ENCODE measurements at places on chromosomes 6 and 20.

DNA sequence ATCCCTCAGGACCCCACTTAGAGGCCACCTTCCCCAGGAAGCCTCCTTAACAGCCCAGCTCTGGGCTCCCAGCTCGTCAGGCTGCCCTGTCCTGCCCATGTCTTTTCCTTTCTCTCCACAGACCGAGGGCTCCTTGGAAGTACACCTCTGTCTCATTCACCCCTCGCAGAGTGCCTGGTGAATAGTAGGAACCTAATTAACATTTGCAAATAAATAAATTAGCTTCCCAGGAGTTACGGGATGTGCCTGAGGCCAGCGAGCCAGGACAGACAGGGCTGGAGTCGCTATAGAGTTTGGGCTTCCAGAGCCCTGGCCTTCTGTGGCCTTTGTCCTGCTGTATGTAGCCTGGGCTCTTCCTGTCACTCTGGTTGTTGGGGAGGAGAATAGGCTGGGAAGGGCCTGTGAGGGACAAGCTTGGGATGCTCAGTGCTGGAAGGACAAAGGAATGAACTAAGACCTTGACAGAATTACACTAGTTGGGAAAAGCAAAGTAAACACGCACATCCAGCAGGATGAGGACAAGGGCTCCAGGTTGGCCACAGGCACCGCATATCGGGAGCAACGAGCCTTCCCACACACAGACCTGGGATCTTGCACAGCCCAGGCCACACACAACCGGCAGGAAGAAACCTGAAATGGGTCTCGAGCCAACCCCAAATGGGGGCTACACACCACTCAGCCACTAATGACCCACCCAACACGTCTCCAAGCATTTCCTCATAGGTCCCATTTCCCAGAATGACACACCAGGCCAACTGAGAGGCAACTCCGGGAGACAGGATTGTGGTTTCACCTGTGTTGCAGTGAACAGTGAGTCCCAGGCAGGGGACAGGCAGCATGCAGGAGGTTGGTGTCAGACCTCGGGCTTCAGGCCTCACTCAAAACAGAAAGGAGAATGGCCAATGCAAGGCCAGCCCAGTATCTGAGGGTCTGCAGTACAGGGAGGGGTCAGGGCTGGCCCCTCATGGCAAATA lies 9.7 kb downstream of the MAP1LC3A start:
- DNase-seq, result no peak

DNA sequence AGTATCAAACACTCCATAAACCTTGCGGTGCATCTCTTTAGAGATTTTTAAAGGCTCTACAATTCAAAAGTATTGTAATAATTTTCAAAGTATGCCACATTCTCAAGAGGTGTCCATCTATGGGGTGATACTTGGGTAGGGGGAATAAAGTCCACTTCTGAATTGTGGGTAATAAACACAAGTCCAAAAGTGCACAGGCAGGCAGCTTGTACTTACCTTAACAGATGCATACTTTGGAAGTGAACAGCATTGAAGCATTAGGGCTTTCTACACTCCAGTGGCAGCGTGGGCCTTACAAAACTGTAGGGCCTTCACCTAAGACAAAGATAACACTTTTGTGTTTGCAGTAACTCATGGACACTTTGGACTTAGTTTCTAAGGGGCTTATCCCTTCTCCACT lies 58.6 kb downstream of the AIG1 start:
- no peak for DNase-seq

- no peak for DNase-seq
Measured at GRCh38 chr6:101758368-101758767, 364.9 kb downstream of the GRIK2 start.

- no peak for DNase-seq
Measured at GRCh38 chr6:170290296-170291128, at the start of gene DLL1. DLL1 (minus strand) TSS chr6:170291078; CDS start chr6:170290139, 939 bp downstream.

DNA sequence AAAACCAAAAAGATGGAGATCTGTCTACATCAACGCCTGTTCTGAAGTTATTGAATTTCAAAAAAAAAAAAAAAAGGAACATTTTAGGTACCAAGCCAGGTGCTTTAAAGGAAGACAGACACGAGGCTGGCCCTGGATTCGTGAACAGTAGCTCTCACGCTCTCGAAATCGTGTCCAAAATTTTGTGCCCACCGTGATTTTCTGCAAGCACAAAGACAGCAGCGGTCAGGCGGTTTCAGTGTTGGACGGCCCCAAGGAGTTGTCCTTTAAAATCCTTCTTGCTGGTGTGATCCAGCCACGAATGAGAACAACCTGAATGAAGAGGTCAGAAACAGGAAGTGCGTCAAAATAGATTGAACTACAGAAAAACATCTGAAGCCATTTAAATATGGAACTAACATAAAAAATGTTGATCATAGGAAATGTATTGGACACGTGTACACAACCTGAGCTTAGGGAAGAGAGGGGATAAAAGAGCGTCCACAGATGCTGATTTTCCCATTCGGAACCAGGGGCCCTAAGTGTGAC lies 78.2 kb downstream of the THBS2 start:
- DNase-seq, result no peak

- DNase-seq, result no peak
Measured at GRCh38 chr20:47500554-47500953, 1.1 kb upstream of the NCOA3 start.

DNA sequence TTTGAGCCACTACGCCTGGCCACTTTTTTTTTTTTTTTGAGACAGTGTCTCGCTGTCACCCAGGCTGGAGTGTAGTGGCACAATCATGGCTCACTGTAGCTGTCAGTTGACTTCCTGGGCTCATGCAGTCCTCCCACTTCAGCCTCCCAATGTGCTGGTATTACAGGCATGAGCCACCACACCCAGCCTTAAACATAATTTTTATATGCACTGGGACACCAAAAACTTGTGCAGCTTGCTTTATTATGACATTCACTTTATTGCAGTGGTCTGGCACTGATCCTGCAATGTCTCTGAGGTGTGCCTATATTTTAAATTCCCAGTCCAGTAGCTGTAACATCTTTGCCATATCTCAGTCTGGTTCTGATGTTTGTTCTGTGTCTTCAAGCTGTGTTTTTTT lies 34.7 kb downstream of the KAT14 start:
- no peak for DNase-seq

DNA sequence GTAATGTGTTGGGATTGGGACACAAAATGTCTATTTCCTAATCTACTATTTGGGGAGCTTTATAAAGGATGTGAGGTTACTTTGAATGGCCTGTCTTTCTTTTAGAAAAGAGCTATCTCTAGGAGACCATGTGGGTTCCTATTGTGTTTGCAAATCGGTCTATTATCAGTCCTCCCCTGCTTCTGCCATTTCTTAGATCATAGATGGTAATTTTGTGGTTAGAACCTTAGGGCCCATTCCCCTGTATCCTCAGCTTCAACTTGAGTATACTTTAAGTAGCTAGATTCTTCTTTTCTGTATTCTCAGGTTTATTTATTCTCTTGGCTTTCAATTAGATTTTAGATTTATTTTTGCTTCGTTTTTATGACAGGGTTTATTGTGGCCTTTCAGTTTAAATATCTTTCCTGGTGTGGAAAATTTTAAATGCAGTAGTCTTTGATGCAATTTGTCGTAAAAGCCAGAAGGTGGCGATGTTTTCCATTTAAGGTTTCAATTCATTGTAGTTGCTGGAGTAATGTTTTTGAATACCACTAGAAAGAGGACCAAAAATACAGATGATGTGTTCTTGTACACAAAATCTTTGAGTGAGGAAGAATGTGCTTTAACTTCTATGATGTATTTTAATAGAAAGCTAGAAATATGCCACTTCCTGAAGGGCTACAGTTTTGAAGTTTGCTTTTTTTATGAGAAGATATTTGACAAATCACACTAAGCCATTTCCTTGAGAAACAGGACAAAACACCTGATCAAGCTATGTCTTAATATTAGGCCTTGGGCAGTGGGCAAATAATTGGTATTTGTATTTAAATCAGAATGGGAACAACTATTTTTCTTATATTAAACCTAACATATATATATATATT lies 20.3 kb downstream of the TBPL1 start:
- DNase-seq, result no peak

Measured in stimulated activated CD4-positive, alpha-beta T cell treated with anti-CD3 and anti-CD28 coated beads, Interleukin-2, amount 100 ng/mL, for 4 hours (primary cell).